BJ (cell line): ENCODE measurements at places on chromosomes 7 and 10.

DNA sequence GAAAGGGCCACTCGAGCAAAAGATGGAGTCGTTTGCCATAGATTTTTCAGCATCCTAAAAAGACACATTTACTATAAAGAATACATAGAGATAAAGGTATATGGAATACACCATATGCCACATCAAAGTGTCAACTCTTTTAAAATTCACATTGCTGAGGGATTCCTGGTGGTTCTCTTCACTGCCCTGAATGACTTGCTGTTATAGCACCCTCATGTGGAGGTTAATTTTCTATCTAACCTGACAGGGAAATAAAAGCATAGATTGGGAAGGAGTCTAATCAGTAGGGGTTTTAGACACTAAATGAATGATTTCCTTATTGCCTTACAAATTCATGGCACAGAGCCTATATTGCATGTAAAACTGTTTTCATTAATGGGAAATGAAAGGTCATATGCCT lies 25.9 kb downstream of the DNAH11 start:
- no peak for DNase-seq

DNA sequence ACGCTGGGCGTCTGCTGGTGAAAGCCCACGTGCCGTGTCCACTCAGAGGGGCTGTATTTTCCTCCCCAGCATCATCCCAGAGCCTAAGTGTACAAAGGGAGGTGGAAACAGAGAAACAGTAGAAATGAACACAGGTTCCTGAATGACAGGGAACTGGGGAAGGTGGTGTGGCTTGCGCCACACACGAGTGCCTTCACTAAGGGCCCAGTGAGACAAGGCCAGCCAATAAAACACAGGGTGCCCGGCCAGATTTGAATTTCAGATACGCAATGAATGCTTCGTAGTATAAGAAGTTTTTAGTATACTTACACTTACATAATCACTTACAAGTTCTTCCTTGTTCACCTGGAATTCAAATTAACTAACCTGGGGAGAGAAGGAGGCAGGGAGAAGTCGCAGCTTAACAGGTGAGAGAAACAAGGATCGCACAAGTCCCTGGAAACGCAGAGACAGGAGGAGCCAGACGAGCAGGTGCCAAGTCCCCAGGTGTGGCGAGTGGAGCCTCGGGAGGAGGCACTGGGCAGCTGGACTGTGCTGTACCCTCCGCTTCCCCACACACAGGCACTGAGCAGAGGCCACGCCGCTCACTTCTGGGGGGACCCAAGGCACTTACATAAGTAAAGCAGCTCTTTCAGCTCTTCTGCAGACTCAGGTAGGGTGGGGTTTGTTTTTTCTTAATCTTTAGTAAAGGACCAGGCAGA lies 105.2 kb upstream of the MGMT start:
- no peak for DNase-seq

GRCh38 chr10:7090529-7090928 lies 320.3 kb downstream of the SFMBT2 start:
- no peak for DNase-seq

DNA sequence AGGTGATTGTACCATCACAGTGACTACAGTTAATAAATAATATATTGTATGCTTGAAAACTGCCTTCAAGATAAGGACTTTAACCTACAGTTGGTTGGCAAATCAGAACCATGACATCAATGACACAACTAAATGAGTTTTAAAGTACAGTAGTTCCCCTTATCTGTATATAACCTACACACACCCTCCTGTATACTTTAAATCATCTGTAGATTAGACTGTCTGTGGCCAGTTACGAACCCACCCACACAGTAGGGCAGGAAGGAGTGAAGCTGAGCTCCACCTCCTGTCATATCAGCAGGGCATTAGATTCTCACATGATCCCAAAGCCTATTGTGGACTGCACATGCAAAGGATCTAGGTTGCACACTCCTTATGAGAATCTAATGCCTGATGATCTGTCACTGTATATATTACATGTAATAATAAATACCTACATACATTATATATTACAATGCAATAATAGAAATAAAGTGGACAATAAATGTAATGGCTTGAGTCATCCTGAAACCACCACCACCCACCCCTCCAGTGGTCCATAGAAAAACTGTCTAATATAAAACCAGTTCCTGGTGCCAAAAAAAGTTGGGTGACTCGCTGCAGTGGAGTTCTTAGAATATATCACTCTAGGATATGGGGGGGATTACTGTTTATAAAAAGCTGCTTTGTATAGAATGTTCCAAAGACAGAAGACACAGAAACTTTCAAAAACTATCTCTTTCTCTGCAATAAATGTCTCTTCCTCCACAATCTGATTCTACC lies 5.6 kb downstream of the TPK1 start:
- DNase-seq: no peak

- no peak for DNase-seq
Observed at GRCh38 chr7:96663457-96663856, 46.2 kb downstream of the SEM1 start.

DNA sequence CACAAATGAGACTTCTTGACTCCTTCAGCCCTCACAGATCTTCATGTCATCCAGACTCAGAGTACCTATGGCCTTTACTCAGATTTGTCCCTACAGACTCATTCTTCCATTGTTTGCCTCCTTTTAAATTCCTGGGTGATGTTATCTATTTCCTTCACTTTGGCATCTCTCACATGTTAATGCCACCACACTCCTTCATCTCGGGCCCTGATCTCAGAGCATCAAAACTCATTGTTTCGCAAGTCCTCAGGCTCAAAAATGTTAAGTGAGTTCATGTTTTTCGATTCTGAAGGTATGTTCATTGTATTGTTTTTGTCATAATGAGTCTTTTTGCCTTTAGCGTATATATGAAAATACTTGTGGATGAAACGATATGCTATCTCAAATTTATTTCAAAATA lies 62.3 kb upstream of the AHR start:
- no peak for DNase-seq

DNA sequence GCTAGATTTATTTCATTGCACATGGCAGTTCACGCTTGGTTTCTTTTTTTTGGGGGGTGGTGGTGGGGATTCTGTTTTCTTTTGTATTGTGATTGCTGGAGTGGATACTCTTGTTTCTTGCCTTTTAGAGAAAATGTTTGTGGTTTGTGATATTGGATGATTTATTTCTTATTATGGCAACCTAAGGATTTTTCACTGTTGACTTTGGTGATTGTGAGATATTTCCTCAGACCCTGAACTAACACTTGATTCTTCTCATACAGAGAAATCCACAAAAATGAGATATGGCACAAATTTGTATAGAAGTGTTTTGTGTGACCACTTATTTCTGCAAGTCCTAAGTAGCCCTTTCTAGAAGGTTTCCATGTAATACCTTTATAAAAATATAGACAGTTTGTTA lies 871.1 kb downstream of the LRMDA start:
- no peak for DNase-seq

- no peak for DNase-seq
Observed at GRCh38 chr10:75788394-75789205, 357.2 kb downstream of the LRMDA start.

DNA sequence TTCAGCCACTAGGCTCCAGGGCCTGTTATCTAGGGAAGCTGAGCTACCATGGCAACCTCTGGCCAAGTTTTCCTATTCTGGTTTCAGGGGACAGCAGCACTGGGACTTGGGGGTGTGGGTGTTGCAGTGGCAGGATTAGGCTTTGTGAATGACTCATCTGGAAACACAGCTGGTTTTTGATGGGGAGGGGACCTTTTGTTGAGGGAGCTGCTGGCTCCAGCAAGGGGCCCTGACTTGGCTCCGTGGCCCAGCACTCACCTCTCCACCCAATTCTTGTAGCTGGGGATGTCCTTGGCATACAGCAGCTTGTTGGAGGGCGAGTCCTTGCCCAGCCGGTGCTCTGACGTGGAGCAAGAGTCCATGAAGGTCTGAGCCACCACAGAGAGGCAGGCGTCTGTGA lies 435.9 kb downstream of the PLXNA4 start:
- no peak for DNase-seq

- DNase-seq: no peak
Observed at GRCh38 chr7:27235387-27236311, 7.0 kb upstream of the EVX1 start.

DNA sequence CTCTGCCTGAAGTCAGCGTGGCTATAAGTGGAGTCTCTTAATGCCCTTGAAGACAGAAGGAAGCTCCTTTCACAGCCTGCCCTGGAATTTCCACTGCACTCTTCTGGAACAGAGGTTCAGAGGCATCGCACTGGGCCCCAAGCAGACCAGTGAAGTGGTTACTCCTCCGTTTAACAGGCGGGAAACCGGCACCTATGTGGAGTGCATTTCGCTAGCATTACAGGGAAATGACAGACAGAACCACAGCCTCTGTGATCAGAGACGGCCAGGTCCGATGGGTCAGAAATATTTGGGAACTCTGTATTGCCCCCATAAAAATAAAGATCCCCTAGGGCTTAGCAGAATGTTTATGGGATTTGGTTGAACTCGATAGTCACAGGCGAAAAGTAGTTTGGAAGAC lies 406.9 kb upstream of the PRKCQ start:
- DNase-seq: no peak

DNA sequence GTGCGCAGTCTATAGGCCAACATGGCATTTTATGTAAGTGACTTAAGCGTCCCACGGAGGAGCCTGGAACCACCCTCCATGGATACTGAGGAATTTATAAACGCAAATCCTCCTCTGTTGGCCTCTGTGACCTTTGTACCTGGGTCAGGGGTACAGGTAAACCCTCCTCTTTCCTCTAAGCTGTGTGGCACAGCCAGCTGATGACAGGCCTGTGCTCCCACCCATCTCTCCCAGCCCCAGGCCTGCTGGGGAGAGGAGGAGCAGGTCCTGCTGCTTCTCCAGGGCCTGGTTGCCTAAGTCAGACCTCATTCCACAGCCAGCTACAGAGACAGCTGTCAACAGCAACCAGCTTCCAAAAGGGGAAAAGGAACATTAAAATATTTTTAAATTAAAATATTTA lies 5.0 kb downstream of the AVPI1 start:
- no peak for DNase-seq

DNA sequence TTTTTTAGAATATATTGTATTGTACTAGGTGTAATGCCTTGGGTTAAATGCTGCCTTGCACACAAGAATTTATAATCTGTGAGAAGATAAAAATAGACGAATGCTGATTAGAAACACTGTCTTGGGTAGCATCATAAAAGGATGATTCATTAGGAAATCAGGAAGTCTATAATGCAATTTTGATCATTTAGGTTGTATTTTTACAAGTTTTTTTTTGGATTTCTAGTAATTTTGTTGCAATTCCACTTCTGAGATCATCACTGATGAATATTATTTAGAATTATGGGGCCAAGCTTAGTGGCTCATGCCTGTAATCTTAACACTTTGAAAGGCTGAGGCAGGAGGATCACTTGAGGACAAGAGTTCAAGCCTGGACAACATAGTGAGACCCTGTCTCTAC lies 29.6 kb downstream of the WBP1L start:
- DNase-seq: no peak

GRCh38 chr7:129405527-129405926 lies 28.7 kb upstream of the STRIP2 start:
- DNase-seq: no peak

DNA sequence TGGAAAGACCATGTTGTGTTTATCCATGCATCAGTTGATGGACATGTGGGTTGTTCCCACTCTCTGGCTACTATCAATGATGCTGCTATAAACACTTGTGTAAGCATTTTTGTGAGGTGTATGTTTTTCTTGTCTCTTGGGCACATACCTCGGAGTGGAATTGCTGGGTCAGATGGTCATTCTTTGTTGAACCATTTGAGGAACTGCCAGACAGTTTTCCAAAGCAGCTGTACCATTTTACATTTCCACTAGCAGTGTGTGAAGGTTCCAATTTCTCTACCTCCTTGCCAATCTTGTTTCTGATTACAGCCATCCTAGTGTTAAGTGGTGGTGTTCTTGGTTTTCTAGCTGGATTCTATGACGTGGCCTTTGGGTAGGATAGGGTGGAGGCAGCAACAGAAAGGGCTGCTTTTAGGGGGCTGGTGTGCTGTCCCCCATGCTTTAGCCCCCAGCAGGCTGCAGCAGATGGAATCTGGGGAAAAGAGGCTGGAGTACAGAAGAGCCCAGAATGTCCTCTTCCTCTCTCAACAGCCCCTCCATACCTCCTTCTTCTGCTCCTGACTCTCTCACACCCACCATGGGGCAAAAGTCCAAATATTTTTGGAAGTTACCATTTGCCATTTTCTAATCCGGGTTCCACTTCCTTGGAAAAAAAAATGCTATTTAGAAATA lies 352.7 kb downstream of the FRMD4A start:
- DNase-seq: no peak

DNA sequence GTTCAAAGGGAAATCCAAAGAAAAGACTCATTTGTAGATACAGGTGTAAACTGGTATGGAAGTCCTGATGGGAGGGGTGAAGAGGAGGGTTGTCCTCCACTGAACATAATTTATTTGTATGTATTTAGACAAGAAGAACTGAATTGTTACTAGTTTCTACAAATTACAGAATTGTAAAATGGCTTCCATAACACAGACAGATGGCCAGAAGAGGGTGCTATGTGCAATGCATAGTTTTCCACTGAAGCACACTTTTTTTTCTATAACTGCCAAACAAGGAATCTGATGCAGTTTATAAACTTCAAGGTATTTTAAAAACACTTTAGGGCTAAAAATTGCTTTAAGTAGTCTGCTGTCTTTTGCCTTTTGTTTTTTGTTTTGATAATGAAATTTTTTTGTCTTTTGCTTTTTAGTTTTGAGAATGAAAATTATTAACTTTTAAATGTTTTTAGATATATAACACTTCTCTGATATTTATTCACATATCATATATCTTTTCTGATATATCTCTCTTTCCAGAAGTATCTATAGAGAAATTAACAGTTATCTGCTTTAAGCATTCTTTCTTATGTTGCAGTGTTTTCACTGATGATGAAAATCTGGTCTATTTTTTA lies 58.5 kb downstream of the PHYHIPL start:
- DNase-seq: peak; percentile 4

- peak; percentile 60 for DNase-seq
Observed at GRCh38 chr10:17062955-17063484, 66.6 kb downstream of the CUBN start.

DNA sequence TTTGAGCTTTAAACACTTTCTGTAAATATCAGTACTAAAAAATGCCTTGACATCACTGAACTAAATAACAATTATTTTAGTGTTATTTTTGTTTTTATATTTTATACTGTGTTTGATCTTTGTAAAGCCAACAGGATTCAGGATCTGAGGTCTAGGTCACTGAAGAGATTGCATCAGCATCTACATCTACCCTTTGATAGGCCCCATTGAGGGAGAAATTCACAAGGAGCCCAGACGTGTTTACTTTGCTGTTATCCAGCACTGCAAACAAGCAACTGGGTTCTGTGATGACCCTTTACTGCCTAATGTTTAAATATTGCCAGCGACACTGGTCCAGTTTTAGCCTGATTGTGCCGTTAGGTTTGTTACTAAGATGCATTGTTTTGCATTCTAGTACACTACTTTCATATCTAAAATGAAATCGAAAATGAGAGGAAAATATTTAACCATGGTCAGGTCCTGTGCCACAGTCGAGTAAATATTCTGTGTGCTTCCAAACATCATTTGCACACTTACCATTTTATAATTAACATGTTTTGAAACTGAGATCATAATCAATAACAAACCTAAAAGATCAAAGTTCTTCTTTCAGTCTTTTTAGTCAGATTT lies 48.7 kb downstream of the SP8 start:
- DNase-seq: no peak

GRCh38 chr7:51217804-51218203 lies 98.8 kb downstream of the COBL start:
- DNase-seq: no peak
